ENCODE measurements at places on chromosomes 7 and 10.

- DNase-seq: no peak
Measured at GRCh38 chr10:78462726-78463228, 429.1 kb downstream of the RPS24 start.

GRCh38 chr7:3092468-3092867 lies 48.8 kb upstream of the CARD11 start:
- DNase-seq: no peak

- no peak for DNase-seq
Measured at GRCh38 chr10:76631884-76632766, 1005.5 kb downstream of the KCNMA1 start.

DNA sequence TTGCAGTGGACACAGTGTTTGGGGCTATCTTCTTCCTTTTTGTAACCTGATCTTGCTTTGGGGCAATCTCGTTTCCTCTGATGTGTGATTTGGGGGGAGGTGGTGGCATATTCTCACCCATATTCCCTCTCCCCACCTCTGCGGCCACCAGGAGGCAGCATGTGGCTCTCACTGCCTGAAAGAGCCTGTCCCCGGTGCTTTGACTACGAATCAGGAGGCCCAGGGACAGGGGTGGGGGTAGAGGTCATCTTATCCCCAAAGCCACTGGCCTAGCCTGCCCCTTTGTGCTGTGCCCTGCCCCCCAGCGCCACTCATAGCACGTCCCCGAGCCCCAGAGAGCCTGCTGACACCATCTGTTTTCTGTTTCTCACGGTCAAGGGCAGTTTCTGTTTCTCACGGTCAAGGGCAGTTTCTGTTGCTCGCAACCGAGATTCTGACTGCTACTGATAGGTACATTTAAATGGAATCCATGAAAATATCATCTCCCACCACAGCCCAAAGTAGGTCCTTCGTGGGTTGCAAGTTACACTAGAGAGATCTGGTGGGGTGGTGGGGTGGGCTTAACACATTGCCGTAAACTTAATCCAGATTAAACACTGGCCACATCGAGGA lies 28.2 kb downstream of the PHYH start:
- DNase-seq: peak; percentile 23

GRCh38 chr7:29381206-29382094 lies 182.2 kb upstream of the PRR15 start:
- DNase-seq: no peak

DNA sequence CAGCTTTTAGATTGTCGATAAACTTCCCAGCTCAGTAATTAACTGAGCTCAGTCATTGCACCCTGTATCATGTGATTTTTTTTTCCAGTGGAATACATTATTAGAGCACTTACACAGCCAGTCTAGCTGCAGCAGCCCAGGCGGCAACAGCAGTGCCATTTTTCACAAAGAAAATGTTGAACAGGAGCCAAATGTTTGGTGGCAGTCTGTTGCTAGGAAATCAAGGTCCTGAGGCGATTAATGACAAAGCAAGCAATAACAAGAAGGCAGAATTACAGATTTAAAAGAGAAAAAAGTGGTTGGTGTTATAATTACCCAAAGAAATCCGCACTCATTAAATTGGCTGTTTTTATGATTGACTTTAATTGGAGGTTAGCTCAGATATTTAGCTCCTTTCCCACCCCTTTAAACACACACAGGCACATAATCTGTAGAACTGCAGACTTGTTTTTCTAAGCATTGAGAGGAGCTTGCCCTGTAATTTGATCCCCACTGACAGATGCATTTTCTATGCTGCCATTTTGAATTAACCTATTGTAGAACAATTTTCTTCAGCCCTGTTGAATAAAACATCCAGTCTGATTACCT lies 267.4 kb downstream of the ADK start:
- DNase-seq: no peak

GRCh38 chr7:55512635-55513191 lies 59.6 kb downstream of the VOPP1 start:
- no peak for DNase-seq

GRCh38 chr10:21212348-21212747 lies 313.1 kb downstream of the SKIDA1 start:
- DNase-seq: no peak

GRCh38 chr10:132570771-132571649 lies 33.4 kb downstream of the INPP5A start:
- no peak for DNase-seq

DNA sequence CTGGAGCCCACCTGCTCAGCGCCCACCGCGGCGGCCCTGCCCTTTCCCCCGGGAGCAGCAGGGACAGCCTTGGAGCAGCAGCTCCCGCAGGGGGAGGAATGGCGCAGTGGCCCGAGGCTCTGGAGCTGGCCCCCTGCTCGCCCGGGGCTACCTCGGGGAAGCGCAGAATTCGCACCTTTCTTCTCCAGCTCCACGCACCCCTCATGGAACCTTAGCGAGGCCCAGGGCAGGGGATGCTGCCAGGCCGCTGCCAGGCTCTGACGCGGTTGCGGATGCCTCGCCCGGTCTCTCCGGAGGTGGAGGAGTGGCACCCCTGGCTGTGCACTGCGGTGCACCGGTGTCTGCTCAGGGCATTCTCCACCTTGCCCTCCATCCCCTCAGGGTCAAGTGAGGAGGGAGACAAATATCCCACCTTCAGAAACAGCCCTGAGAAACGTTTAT lies 84.9 kb upstream of the MKI67 start:
- DNase-seq: no peak

DNA sequence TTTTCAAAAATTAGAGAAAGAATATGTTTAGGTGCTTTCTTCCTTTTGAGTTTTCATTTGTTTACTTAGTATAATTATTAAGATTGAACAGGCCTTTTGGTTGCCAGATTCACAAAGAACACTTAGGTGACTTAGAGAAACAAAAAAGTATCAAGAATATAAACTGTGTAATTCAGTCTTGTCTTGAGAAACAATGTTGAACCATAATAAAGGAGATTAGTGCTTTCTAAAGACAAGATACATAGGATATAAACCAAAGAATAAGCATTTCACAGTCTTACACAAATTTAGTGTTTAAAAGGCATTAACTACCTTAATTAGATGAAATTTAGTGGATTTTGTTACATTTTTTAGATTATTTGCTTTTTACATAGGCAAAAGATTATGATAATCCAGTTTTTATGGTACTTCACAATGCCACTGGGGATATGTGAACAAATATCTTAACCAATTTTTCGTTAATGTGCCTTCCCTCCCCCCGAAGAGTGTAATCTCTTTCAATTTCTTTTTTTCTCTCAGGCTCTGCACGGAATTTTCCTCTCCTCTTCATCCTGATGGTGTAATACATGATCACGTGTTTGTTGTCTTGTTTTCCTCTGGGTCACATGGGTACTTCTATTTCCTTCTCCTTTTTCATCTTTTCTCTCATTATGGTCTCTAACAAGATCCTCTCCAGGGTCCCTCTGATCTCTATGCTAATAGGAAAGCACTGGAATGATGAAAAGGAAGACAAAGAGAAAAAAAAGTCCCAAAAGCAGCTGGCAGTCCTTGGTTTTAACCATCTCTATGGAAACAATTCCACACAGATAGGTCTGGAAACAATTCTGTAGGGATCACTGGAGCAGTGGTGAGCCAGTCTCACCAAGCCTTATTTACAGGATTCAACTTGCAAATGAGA lies 3.7 kb upstream of the HNRNPH3 start:
- DNase-seq: peak; percentile 40

GRCh38 chr10:126921974-126922525 lies 16.8 kb downstream of the DOCK1 start:
- DNase-seq: no peak

DNA sequence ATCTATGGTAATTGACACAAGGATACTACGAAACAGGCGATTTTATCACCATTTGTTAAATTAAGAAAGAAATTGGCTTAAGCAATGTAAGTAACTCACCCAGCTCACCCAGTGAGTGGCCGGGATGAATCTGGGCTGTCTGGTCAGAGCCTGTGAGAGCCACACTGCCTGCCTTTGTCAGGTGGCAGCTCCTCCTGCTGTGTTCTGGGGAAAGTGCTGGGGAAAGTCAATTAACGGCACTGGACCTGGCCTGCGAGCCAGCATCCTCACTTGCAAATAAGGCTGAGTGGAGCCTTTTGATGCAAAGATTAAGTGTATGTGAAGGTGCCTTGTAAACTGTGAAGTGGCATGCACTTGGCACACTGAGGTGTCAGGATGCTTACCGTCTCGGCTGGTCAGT lies 13.4 kb upstream of the CXCL12 start:
- DNase-seq: no peak

Measured in urothelium cell line (cell line).